Kasumi-1 (cell line): ENCODE measurements at places on chromosomes 5 and 9.

- DNase-seq, result no peak
These were observed 43.3 kb downstream of the SH3GL2 start for GRCh38 chr9:17622141-17622540.

DNA sequence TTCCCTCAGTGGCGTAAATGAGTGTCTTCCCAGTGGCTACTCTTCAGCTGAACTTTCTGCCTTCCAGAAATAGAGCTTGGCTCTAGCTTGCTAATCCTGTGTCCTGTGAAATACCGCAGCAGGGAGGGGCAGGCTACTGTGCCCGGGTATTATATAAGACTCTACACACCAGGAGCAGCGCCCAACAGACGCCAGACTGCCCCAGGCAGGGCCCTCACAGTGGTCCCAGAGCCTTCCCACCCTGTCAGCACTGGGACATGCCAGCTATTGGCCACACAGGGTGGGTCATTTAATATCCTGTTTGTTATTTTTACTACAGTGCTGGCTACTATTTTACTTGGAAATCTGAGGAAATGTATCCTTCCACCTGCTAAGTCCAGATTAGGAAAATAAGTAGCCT, 121.0 kb downstream of the FEM1C start:
- no peak for DNase-seq

DNA sequence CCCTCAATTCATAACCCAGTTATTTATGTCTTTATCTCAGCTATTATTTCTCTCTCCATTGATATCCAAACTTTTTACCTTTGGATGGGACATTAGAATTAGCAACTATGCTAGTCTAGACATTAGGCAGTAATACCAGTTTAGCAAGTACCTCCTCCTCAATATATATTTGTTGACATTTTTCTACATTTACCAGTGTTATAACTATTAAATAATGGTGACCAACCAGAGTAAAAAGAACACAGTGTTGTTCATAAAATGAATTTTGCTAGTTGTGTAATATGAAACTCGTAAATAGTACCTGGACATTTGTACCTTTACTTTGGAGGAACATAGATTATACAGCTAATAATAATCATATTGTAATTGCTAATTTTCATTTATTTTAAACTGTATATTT, 554.6 kb upstream of the CDH6 start:
- DNase-seq, result no peak

DNA sequence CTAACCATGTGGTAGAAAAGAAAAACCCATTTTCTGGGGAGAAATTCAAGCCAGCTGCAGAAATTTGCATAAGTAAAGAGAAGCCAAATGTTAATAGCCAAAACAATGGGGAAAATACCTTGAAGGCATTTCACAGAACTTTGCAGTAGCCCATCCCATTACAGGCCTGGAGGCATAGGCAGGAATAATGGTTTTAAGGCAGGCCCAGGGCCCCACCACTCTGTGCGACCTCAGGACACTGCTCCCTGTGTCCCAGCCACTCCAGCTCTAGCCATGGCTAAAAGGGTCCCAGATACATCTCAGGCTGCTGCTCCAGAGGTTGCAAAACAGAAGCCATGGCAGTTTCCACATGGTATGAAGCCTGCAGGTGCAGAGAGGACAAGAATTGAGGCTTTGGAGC, 253.3 kb downstream of the CTNND2 start:
- no peak for DNase-seq

- DNase-seq, result no peak
These were observed 325.8 kb upstream of the RIOK2 start for GRCh38 chr5:97508864-97509263.

- DNase-seq, result no peak
These were observed 76.0 kb downstream of the COL15A1 start for GRCh38 chr9:99019510-99020331.

DNA sequence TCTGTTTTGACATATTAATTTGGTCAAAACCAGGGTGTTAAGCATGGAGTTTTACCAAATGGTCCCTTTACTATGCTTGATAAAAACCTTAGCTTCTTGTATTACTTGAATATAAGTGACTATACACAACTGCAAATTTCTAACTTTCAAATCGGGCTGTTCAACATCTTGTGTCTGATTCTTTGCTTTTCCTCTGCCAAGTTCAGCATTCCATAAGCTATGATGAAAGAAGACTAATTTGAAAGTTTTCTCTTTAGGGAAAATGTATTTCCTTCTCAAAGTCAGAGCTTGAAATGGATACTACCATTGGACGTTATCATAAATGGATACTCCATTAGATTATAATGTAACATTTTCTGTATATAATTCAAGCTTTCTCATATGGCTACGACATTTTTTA, 792.9 kb downstream of the EFNA5 start:
- DNase-seq, result no peak

GRCh38 chr5:67085616-67086015, 111.0 kb downstream of the CD180 start:
- no peak for DNase-seq

- DNase-seq, result no peak
These were observed 19.1 kb upstream of the JADE2 start for GRCh38 chr5:134506054-134507039.

- no peak for DNase-seq
These were observed 14.8 kb downstream of the POU5F2 start for GRCh38 chr5:93726595-93726994.

- DNase-seq, result peak; percentile 93
These were observed 263.2 kb downstream of the COX7C start for GRCh38 chr5:86880785-86881492.

- DNase-seq, result no peak
These were observed 135.6 kb upstream of the LPCAT1 start for GRCh38 chr5:1659100-1659981.

DNA sequence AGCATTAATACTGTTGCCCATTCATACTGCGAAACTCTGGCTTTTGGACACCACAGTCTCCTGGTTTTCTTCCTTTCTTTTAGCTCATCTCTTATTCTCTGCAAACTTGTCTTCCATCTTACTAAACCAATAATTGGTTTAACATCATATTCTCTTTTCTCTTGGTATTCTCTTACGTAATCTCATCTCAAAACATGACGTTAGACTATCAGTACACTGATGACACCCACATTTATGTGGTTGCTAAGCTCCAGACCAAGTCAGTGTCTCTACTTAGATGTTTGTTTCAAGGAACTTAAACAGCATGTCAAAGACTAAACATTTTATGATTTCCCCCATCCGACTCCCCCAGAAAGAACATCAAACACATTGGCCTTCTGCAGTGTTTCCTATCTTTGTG, 2.1 kb downstream of the PRRC1 start:
- no peak for DNase-seq

- DNase-seq, result peak; percentile 17
These were observed 12.6 kb downstream of the PLGRKT start for GRCh38 chr9:5425006-5425628.

GRCh38 chr9:115691693-115692092, 461.9 kb upstream of the PAPPA start:
- no peak for DNase-seq

DNA sequence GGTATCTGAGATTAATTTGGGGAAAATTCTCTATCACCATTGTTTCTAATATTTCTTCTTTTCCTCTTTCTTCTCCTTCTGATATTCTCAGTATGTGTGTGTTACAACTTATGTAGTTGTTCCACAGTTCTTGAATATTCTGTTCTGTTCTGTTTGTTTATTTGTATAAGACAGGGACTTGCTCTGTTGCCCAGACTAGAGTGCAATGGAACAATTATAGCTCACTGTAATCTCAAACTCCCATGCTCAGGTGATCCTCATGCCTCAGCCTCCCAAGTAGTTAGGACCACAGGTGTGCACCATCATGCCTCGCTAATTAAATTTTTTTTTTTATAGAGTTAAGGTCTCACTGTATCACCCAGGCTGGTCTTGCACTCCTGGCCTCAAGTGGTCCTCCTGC, 145.8 kb upstream of the TUT7 start:
- no peak for DNase-seq

DNA sequence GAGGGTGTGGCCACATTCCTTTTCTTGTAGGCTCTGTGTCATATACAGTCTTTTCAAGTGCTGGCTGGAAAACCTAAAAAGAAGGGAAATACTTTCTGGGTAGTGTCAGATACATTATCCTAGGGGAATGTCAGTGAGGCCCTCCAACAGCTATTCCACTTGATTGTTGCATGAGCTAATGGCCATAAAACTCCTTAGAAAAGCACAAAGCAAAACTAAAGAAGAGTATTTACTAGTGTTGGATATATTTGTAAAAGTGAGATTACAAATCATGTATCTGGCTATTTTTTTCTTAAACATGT, 829 bp downstream of the ANXA1 start:
- no peak for DNase-seq

GRCh38 chr9:15211160-15211814, 95.7 kb downstream of the TTC39B start:
- DNase-seq, result peak; percentile 40

- DNase-seq, result no peak
These were observed 15.4 kb downstream of the ZNF622 start for GRCh38 chr5:16450163-16450562.

DNA sequence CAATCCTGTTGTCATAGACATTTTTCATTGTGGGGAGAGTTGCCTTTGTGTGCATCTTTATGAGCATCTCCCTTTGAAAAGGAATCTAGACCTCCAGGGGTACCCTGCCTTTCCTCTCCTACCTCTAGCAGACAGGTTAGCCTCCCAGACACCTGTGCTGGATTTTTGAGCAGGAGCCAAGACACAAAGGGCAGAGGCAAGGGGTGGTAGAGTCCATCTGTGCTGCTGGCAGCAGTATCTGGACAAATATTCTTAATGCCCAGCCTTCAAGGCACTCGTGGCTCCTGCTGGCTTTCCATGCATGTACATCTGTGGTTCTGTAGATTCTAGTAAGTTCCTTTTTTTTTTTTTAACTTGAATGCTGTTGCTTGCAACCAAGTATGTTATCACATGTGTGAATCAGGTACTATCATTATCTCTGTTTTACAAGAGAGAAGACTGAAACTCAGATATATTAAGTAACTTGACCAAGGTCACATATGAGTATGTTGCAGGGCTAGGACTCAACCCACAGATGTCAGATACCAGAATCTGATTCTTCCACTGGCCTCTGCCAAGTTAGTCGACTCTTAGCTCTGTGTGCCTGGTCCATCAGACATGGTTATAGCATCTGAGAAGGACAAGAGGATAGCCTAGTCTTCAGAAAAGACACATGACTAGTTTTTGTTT, 32.9 kb upstream of the GPR151 start:
- DNase-seq, result no peak

DNA sequence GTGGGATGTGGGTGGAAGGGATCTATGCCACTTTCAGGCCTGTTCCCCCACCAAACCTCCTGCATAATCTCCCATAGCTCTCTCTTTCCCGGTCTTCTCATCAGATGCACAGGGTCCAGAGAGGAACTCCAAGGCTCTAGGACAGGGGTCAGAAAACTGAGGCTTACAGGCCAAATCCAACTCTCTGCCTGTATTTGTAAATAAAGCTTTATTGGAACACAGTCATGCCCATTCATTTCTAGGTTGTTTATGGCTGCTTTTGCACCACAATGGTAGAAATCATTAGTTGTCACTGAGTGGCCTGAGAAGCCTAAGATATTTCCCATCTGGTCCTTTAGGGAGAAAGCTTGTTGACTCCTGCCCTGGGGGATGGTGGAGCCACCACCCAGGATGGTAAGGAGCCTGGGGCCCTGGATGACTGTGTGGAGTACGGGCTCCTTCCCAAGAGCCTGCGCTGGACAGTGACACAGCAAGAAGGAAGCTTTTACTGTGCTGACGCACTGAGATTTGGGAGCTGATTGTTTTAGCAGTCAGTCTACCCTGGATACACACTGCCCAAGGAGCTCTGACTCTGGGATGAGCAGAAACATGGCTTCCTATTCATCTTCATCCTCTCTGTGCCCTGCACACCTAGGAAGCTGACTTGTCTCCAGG, 64.0 kb upstream of the RAPGEF1 start:
- no peak for DNase-seq

- no peak for DNase-seq
These were observed 47.1 kb upstream of the PWWP2A start for GRCh38 chr5:160166069-160166972.

DNA sequence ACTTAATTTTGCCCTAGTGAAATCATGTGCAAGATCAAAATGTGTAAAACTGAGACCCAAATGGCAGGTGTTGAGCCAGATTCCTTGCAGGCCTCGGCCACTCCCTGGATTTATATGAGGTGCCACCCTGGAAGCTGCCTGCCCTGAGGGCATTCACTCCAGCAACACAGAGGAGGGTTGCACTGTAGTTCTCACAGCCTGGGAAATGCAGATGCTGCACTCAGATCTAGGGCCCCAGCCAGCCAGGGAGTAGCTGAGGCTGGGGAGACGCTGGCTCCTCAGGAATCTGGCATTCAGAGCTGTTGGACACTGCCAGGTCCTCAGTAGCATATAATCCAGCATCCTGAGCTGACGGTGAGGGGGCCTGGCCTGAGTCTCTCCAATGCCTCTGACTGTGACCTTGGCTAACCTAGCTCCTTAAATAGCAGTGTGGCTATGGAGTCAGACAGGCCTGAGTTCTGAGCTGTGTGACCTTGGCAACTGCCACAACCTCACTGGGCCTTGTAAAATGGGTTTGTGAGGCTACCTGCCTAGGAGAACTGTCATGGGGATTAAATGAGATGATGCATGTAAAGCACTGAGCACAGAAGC, 8.7 kb downstream of the KCNMB1 start:
- no peak for DNase-seq

- DNase-seq, result no peak
These were observed 5.2 kb upstream of the BARX1 start for GRCh38 chr9:93960221-93960970.

- DNase-seq, result no peak
These were observed 53.8 kb downstream of the GLRA1 start for GRCh38 chr5:151870820-151871219.

GRCh38 chr9:69797675-69798074, 22.9 kb upstream of the CFAP95 start:
- DNase-seq, result no peak

GRCh38 chr9:109278848-109279247, 42.0 kb downstream of the EPB41L4B start:
- no peak for DNase-seq

GRCh38 chr9:73137286-73137899, 14.3 kb upstream of the ANXA1 start:
- DNase-seq, result no peak

- DNase-seq, result peak; percentile 35
These were observed 144.3 kb downstream of the ACTBL2 start for GRCh38 chr5:57338068-57338867.

DNA sequence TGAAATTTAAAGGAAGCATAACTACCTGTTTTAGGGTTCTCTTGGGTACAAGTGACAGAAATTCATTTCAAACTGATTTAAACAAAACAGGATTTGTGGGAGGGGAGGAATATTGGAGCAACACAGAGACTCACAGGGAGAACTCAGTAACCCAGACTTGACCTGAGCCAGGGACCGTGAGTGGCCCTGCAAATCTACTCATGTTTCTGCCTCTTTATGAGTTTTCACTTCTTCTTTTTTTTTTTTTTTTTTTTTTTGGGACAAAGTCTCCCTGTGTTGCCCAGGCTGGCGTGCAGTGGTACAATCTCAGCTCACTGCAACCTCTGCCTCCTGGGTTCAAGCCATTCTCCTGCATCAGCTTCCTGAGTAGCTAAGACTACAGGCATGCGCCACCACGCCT, 405.6 kb upstream of the ZNF608 start:
- no peak for DNase-seq
